Stimulated activated CD4-positive, alpha-beta T cell treated with anti-CD3 and anti-CD28 coated beads, Interleukin-12 subunit alpha, Interleukin-12 subunit beta, amount 100 ng/mL, for 24 hours (primary cell): ENCODE measurements at places on chromosomes 2 and 18.

GRCh38 chr2:60472663-60473289 is 80.7 kb downstream of the BCL11A start:
- no peak for DNase-seq

- no peak for DNase-seq
These were observed 256.3 kb downstream of the CCDC178 start for GRCh38 chr18:33184175-33184574.

DNA sequence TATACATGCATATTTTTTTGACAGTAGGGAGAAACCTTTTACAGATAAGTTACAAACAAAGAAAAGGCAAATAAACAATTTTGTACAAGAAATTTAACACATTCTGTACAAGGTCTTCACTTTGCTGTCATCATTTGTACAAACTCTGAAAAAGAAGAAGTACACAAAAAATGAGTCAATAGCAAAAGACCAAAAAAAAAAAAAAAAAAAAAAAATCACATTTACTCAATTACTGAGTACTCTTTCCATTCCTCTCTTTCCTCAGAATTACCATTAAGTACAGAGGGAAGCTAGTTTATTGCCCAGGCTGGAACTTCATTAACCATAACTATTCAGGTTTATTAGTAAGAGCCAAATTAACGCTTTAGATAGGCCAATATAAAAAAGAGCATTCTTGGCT is 5.6 kb upstream of the STPG4 start:
- DNase-seq = no peak

DNA sequence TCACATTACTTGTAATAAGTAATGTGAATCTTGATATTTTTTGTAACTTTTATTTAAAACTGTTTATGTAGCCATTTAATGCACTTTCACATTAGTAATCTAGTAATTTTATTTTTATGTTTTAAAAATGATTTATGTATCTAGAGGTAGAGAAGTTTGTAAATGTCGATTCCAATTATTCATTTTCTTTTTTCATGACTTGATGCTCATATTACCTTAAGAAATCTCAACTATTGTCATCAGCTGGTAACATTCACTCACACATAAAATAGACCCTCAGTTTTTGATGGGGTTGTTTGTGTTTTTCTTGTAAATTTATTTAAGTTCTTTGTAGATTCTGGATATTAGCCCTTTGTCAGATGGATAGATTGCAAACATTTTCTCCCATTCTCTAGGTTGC is 351.7 kb upstream of the CDH7 start:
- DNase-seq = no peak

- no peak for DNase-seq
These were observed 79.3 kb upstream of the TGFA start for GRCh38 chr2:70632966-70633365.

DNA sequence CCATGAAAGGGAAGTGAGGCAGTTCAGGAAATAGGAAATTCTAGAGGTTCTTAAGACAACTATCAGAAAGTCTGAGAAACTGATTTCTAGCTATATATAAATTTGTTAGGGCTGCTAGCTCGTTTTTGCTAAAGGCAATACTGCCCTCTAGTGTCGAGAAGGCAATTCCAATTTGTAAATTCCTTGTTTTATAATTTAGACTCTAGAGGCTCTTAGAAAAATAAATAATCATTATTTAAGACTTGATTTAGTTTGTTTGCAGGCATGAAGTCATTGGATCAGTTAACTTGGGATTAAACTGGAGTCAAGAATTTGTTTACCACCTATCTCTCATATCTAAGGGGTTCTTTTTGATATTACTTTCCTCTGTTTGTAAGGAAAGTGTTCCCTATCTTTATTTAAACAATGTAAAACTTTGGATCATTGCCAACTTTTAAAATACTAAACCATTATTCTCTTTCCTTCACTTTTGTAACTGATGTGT is 66.2 kb downstream of the ACVR2A start:
- DNase-seq = no peak

GRCh38 chr18:34223164-34223892 is 1.4 kb downstream of the NOL4 start:
- DNase-seq = no peak
